T-helper 1 cell treated with Interleukin-12 subunit alpha and Interleukin-12 subunit beta and Interleukin-4 antibody, amounts not matched to agents 30 ng/mL and 1 ng/mL, for 36 hours (primary cell): ENCODE measurements at places on chromosomes 2 and 18. TPM values are rescaled to one million over a fixed set of nuclear protein-coding genes. Genes with fewer than 3 reads are reported as not detected.

Gene TTN
- total RNA-seq, result 9.7 and 10.7 TPM in 2 replicates

Gene SLC16A14
- total RNA-seq, result 0.22 and 0.25 TPM in 2 replicates

Gene C2orf92
- 12.4 and 15.6 TPM in 2 replicates for total RNA-seq

Gene TSPYL6
- total RNA-seq, result not detected in 2 replicates

Gene HTR2B
- not detected in 2 replicates for total RNA-seq

Gene TTC39C
- total RNA-seq, result 63.0 and 64.6 TPM in 2 replicates

Gene ZSWIM2
- total RNA-seq, result not detected in 2 replicates

Gene TRIM43
- not detected in 2 replicates for total RNA-seq

Gene PFN4
- total RNA-seq, result 0.29 TPM in 1 of 2 replicates, not detected in the other

Gene RASGRP3
- 13.9 and 14.1 TPM in 2 replicates for total RNA-seq

Gene MCM6
- 99.2 and 103 TPM in 2 replicates for total RNA-seq

Gene EPB41L5
- total RNA-seq, result 1.8 and 2.1 TPM in 2 replicates

Gene PLB1
- 0.78 and 0.98 TPM in 2 replicates for total RNA-seq

Gene GFPT1
- 37.9 and 38.9 TPM in 2 replicates for total RNA-seq

Gene DNAJC5G
- total RNA-seq, result not detected in 2 replicates

Gene TTC21B
- total RNA-seq, result 20.4 and 22.7 TPM in 2 replicates

Gene CYS1
- 1.3 and 1.6 TPM in 2 replicates for total RNA-seq

Gene TSHZ1
- 14.9 and 15.5 TPM in 2 replicates for total RNA-seq

Gene ALPI
- total RNA-seq, result not detected in 2 replicates

Gene KHK
- total RNA-seq, result 12.4 and 14.3 TPM in 2 replicates

Gene CD302
- total RNA-seq, result 0.34 and 0.46 TPM in 2 replicates

Gene DSEL
- total RNA-seq, result not detected in 2 replicates

Gene POTEJ
- not detected in 2 replicates for total RNA-seq
